ENCODE measurements at places on chromosomes 6 and 20. TPM values are rescaled to one million over a fixed set of nuclear protein-coding genes. Genes with fewer than 3 reads are reported as not detected.

DNA sequence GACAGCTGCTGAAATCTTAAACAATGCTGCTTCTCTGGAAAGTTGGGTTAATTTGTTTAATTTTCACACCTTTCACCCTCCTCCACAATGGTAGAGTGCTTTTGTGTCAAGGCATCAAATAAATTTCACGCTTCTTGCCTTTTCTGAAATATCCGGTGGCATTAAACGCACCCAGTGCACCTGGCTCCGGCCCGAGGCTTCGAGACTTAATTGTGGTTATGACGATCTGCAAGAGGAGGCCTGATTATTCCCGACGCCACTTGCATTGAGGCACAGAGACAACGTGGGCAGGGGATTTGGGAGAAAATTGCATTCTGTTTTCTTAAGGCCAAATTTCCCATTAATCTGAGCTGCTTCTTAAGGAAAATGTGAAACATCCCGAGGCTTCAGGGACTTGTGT, 152.2 kb downstream of the CDH4 start:
- H3K27ac ChIP-seq = no peak overlapping the region
- no peaks in the 10 kb centered on the region for H3K27me3 ChIP-seq
- H3K4me1 ChIP-seq = no peaks in the 10 kb centered on the region

- peaks cover 28% of the 10 kb centered on the region for H3K36me3 ChIP-seq
- H3K4me1 ChIP-seq = peaks cover 66% of the 10 kb centered on the region
- no peak for DNase-seq
- peaks cover 3% of the 10 kb centered on the region for H3K27me3 ChIP-seq
- H3K4me3 ChIP-seq = no peak overlapping the region
Observed at GRCh38 chr6:20538131-20538662, 3.9 kb downstream of the CDKAL1 start.

- H3K27ac ChIP-seq = no peak overlapping the region
- H3K4me1 ChIP-seq = no peaks in the 10 kb centered on the region
- H3K4me3 ChIP-seq = no peak overlapping the region
- no peak for DNase-seq
Observed at GRCh38 chr20:61457725-61458124, 205.7 kb downstream of the CDH4 start.

Gene LY6G6D
- total RNA-seq = not detected

Gene SLC12A5
- 0.42 TPM for total RNA-seq

- peak overlapping the region; percentile 40 for H3K27ac ChIP-seq
- H3K27me3 ChIP-seq = no peaks in the 10 kb centered on the region
- no peak overlapping the region for H3K4me3 ChIP-seq
- peaks cover 11% of the 10 kb centered on the region for H3K36me3 ChIP-seq
- DNase-seq = no peak
- H3K4me1 ChIP-seq = peaks cover 91% of the 10 kb centered on the region
Observed at GRCh38 chr6:149080511-149080910, 237.0 kb upstream of the TAB2 start.

Gene IL17F
- total RNA-seq = not detected

GRCh38 chr20:24998631-24999445, 6.3 kb upstream of the APMAP start:
- H3K4me3 ChIP-seq = no peak overlapping the region
- H3K27me3 ChIP-seq = peaks cover 22% of the 10 kb centered on the region
- H3K27ac ChIP-seq = no peak overlapping the region
- H3K36me3 ChIP-seq = no peaks in the 10 kb centered on the region

DNA sequence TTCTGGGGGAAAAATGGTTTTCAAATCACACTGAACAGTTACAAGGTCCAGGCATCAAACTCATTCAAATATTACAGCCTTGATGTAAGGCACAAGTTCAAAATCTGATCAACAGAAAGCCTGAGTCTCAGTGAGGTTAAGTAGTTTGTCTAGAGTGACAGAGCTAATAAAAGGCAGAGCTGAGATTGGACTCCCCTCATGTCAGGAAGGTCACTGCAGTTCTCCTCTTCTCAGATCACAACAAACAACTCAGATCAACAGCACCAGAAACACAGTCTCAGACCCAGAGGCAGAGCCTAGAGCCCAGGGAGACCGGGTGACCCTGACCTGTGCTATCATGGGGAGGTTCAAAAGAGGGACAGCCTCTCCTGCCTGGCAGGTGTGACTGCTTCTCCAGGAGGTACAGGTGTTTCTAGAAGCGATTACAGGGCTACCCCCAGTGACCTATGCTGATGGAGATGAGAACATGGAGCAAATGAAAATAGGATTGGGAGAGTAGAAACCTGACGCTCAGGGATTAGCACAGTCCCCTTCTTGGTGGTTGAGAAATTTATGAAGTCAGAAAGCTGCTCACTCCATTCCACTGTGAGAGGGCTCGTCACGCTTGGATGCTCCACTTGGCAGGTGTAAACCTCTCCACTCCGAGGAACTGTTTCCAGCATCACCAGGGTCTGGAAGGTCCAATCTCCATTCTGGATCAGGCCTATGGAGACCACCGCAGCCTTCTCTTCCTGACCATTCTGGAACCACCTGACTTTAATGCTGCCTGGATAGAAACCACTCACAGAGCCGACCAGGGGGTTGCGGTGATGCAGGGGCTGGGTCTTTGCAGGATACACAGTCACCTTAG, 24.3 kb upstream of the HLA-DRB5 start:
- H3K4me1 ChIP-seq = no peaks in the 10 kb centered on the region
- H3K27ac ChIP-seq = no peak overlapping the region
- H3K4me3 ChIP-seq = no peak overlapping the region
- H3K36me3 ChIP-seq = no peaks in the 10 kb centered on the region
- H3K27me3 ChIP-seq = peaks cover 17% of the 10 kb centered on the region

GRCh38 chr6:37928217-37928616, 108.7 kb downstream of the ZFAND3 start:
- DNase-seq = no peak
- H3K27me3 ChIP-seq = no peaks in the 10 kb centered on the region
- H3K4me1 ChIP-seq = peaks cover 8% of the 10 kb centered on the region
- H3K27ac ChIP-seq = no peak overlapping the region
- no peak overlapping the region for H3K4me3 ChIP-seq

All from activated T-helper 1 cell treated with anti-CD3 and anti-CD28 coated beads, Interleukin-12 subunit alpha, Interleukin-12 subunit beta, Interleukin-2, Interleukin-4 antibody, amounts not matched to agents 30 ng/mL and 10 ng/mL and 1 ng/mL, durations not matched to agents 14 hours and 24 hours and 36 hours (primary cell).